HS-5 (cell line): ENCODE measurements at places on chromosomes 11 and 22.

GRCh38 chr22:47626428-47627390, 864.3 kb downstream of the TBC1D22A start:
- DNase-seq: no peak

DNA sequence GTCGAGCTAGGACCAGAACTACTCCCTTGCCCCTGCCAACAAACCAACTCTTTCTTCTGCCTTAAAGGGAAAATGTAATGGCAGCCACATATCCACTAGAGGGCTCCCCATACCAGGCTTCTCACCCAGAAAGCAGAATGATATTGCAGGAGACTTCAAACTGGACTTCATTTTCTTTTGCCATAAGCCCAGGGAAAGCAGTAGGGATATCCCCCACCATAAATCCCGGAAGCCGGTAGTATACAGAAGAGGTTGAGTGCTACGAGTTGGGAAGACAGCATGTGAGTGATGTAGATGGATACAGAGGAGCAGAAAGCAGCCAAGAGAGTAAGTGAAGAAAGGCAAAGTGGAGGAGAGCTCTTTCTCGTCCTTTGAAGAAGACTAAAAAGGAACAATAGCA, 12.1 kb downstream of the PLAAT5 start:
- DNase-seq: peak; percentile 22

- DNase-seq: no peak
Measured at GRCh38 chr11:100709233-100709957, 22.3 kb downstream of the ARHGAP42 start.

GRCh38 chr22:25764270-25765015, 22.5 kb downstream of the MYO18B start:
- no peak for DNase-seq

GRCh38 chr11:8810540-8811301, 100.3 kb upstream of the AKIP1 start:
- no peak for DNase-seq

DNA sequence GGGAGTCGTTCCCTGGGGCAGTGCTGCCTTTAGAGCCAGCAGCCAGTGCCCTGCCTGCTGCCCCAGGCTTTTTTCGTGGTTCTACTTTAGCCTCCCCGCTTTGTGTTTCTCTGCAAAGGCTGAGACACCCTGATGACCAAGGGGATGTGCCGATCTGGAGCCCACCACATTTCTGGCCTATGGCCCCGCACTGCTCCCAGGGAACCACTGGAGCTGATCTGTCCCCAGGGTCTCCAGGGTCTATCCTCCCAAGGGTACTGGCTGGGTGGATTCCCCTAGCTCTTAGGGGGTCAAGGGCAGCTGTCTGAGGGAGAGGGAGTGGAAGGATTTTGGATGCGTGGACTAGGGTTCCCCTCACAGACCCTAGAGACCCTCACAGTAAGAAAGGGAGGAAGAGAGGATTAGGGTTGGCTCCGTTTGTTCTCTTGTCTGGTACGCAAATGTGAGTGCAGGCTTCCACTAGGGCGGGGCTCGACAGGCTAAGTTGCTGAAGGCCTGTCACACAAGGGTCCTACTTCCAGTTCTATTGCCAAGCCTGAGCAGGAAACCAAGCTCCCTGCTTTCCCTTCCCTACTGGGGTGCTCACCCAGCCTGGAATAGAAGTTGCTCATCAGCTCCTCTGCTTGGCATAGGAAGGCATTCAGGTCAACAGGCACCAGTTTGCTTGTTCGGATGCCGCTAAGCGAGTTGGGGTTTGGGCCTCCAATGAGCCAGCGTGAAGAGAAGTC, 19.3 kb downstream of the TREH start:
- DNase-seq: no peak

GRCh38 chr11:30619767-30620166, 33.6 kb upstream of the MPPED2 start:
- DNase-seq: no peak

GRCh38 chr11:117898059-117898458, 21.6 kb upstream of the FXYD6 start:
- DNase-seq: no peak

- no peak for DNase-seq
Measured at GRCh38 chr22:45632791-45633515, 38.7 kb upstream of the ATXN10 start.

- no peak for DNase-seq
Measured at GRCh38 chr22:39405346-39406085, 5.9 kb downstream of the TAB1 start.

DNA sequence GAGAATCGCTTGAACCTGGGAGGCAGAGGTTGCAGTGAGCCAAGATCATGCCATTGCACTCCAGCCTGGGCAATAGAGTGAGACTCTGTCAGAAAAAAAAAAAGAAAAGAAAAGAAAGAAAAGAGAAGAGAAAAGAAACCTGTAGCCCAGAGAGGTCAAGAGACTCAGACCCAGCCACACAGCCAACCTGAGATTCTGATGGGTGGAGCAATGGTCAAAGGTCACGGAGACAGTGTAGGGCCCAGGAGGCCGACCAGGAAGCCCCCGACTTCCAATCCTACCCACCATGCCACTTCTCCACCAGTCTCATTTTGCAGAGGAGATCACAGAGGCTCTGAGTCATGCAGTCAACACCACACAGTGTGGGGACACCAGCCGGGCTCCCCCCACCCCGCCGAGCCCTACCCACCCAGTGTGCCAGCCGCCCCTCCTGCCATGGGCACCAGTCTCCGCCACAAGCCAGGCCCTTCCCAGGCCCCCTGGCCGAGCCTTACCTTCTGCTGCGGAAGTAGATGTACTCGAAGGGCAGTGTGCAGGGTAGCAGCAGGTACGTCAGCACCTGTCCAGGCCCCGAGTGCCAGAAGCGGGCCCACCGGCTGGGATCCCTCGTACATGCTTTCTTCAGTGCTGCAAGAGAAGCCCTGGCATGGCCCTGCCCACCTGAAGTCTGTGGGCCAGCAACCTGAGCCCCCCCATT, 7.9 kb downstream of the PNPLA5 start:
- no peak for DNase-seq

DNA sequence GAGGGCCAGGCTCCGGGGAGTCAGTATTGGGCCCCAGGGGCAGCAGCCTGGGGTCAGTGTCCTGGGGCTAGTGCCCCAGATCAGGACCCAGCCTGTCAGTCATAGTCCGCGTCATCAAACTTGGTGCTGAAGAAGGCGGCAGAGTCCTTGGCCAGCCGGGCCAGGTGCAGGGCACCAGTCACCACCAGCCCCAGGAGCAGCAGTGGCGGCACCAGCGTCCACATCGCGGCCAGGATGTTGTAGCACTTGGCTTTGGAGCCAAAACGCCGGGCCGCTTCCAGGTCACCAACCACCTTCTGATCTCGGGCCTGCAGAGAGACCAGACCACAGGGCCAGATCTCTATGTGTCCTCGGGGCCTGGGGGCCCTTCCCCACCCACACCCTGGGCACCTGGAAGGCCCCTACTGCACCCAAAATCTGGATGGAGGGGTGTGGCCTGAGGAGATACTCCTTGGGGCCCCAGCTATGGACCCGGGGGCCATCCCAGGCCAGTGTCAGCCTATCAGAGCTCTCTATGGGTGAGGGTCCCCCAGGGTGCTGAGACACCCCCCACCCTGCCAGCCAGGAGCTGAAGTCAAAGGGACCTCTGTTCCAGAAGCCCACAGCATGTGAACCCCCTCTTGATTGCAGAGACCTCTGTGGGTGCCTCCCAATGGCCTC, 790 bp downstream of the IFITM5 start:
- DNase-seq: no peak

- no peak for DNase-seq
Measured at GRCh38 chr11:61601512-61601911, 20.6 kb upstream of the SYT7 start.

DNA sequence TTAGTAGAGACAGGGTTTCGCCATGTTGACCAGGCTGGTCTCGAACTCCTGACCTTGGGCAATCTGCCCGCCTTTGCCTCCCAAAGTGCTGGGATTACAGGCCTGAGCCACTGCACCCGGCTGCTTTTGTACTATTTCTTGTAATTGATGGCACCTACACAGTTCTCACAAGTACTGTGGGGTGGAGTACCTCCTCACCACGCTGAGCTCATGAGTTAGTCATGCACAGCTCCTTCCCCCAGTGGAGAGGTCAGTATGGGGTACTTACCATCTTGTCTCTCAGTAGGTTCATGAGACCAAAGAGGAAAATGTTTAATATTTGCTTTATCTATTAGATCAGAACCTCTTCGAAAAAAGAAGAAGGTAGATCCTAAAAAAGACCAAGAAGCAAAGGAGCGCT, 2.1 kb downstream of the MRPL40 start:
- DNase-seq: no peak

GRCh38 chr11:75260396-75261170, 20.0 kb downstream of the TPBGL start:
- DNase-seq: no peak

DNA sequence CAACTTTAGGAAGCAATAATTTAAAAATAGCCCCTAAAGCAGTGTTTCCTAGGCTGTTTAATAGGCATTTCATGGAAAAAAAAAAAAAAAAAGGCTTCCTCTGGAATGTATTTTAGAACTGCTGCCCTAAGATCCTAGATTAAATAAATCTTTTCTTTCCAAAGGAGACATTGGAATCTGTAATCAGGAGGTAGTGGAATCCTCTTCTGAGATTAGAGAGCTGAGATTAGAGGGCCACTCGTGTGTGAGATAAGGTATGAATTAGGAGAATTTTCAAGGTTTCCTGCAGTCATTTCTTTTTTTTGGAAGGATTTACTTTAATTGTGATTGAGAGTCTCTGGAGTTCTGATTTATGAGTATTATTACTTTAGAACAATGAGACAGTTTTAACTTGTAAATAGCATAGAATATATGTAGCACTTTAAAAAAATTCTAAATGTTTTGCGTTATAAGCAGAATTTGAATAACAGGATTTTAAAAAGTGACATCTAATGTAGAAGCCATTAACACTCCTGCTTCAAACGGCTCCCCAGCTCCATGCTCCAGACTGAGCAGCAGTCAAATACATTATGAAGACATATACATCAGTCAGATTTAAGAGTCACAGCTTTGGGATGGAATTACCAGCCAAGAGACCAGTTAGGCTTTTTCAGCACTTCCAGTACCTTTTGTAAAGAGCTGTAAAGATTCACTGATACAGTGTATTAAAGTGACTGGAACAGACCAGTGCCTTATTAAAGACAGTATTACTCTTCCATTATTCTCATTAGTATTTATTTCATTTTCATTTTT, 5.0 kb downstream of the EED start:
- no peak for DNase-seq

DNA sequence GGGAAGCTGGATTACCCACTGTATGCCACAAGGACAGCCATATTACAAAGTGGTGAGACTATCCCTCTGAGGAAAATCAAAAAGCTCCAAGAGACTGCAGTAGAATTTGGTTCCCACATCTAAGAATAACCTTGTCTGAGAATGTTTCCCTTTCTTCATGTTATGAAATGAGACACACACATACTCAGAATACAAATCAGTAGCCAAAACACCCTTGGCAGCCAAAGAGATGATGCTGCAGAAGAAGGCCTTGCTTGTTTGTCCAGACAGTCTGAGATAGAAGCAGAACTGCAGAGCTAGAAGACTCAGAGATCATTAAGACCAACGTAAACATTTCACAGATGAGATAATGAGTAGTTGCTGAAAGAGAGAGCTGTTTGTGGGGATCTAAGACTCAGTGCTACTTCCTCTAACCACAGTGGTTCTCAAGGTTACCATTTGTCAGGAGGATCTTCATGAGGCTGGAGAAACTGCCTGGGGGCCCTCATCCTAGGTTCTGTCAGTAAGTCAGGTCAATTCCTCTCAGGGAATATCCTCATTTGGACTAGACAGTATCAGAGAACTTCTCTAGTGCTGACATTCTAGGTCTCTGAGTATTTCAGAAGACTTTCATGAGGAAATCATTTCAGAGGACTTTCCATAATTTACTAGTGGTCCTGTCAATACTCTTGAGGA, 38.9 kb downstream of the RELT start:
- DNase-seq: no peak

- no peak for DNase-seq
Measured at GRCh38 chr11:84924154-84924692, 702.9 kb downstream of the DLG2 start.
